Bronchial epithelial cell (primary cell): ENCODE measurements at places on chromosomes 3 and 15.

GRCh38 chr3:99620077-99620767 is 18.2 kb upstream of the COL8A1 start:
- no peak for DNase-seq

DNA sequence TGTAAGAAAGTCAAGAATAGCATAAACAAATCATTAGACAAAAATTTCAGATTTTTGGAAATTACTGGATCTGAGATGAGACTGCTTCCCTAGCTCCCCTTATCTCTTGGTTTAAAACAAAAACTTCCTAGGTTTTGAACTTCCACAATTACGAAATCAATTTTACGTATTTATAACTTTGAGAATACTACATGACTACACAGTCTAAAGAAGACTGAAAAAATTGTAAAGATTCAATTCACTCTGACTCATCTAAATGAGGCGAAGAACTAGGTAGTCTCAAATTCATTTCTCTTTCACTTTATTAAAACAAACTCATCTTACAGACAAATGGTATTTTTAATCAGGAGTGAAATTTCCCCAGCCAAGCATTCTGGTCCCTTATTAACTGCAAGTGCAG is 10.3 kb downstream of the CCDC54 start:
- peak; percentile 7 for DNase-seq

DNA sequence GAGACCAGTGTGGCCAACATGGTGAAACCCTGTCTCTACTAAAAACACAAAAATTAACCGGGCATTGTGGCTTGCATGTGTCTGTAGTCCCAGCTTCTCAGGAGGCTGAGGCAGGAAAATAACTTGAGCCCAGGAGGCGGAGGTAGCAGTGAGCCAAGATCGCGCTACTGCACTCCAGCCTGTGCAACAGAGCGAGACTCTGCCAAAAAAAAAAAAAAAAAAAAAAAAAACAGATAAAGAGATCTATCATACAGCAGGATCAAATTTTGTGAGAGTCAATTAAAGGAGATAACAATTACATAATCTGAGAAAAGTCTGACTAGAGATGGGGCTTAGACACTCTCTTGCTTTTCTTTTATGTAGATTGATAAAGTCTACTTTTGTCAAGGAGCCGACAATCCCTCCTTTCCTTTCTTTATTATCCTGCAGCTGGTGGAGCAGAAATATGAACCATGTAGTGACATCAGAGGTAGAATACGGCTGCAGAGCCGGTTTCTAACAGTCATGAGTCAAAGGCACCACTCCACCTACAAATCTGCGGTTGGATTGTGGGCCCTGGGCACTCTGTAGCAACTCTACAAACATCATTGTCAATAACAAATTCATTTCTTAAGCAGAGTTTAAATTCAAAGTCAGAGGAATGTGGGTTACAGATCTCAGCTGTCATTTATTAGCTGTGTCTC is 9.0 kb downstream of the C2CD4A start:
- DNase-seq: peak; percentile 95

DNA sequence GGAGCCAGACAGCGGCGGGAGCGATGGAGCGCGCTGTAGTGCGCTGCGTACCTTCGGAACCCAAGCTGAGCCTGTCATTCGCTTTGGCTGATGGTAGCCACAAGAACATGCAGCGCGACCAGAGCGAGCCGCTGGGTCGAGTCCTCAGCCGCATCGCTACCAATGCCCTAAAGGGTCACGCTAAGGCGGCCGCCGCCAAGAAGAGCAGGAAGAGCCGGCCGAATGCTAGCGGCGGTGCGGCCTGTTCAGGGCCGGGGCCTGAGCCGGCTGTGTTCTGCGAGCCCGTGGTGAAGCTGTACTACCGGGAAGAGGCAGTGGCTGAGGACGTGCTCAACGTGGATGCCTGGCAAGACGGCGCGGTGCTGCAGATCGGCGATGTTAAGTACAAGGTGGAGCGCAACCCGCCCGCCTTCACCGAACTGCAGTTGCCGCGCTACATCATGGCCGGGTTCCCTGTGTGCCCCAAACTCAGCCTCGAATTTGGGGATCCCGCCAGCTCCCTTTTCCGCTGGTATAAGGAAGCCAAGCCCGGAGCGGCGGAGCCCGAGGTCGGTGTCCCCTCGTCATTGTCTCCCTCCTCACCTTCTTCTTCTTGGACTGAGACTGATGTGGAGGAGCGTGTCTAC is 498 bp downstream of the PDE12 start:
- no peak for DNase-seq

GRCh38 chr15:89385596-89386331 is 51.1 kb upstream of the POLG start:
- no peak for DNase-seq

DNA sequence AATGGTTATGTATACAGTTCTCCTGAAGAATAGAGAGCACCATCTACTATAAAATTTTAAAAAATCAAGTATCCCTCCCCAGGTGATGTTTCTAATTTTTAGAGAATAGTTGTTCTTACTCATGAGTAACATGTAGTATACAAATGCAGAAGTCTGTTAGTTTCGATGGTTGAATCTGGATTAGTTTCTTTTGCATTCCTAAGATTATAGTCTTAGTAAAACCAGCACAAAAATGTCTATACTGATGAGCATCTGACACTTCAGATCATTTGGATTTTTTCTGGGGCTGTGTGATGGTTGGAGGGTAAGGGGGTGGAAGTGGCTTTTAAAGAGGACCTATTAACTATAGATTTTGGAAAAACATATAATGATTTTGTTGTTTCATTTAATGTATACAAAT is 167.3 kb upstream of the SGO1 start:
- DNase-seq: no peak

DNA sequence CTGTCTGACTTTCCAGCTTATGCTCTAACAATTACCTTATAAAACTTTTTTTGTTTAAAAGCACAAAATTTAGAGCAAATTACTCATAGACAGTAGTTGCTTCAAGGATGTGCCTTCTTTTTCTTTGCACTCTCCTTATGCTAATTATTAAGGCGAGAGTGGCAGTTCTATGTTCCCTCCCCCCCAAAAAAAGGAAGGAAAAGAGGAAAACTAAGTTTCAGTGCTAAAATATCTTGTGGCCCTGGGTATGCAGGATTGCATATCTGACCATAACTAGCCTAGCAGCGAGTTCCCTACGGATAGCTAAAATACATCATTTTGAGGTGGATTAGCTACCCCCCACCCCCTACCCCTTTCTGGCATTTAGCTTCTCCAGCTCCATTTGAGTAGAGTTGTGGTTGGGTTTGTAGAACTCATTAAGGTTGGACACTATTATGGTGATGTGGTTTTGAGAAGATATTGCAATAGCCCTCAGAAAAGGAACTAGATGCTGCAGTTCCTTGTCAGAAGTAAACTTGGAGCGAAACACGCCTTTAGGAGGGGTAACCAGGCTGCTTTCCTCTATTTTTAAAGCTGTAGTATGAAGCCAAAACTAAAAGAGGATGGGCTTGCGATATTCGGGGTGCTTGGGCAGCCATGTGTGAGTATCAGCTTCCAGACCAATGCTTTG is 174.6 kb downstream of the AKAP13 start:
- DNase-seq: no peak

DNA sequence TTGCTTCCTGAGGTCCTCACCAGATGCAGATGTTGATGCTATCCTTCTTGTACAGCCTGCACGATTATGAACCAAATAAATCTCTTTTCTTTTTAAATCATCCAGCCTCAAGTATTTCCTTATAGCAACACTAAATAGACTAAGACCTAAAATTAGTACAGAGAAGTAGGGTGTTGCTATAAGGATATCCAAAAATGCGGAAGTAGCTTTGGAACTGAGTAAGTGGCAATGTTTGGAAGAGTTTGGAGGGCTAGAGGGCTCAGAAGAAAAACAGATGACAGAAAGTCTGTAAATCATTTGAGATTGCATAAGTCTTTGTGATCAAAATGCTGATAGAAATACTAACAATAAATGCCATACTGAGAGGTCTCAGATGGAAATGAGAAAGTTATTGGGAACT is 894.9 kb downstream of the DIPK2A start:
- no peak for DNase-seq

GRCh38 chr3:73270839-73271483 is 209.5 kb downstream of the EBLN2 start:
- no peak for DNase-seq
